ENCODE measurements at places on chromosomes 3 and 15.

GRCh38 chr15:49370782-49371181, 52.3 kb upstream of the FGF7 start:
- no peak for DNase-seq

GRCh38 chr15:60835974-60836373, 357.0 kb upstream of the ICE2 start:
- no peak for DNase-seq

- DNase-seq: no peak
Observed at GRCh38 chr3:81497572-81498251, 263.7 kb downstream of the GBE1 start.

- no peak for DNase-seq
Observed at GRCh38 chr3:3801494-3801841, 2.2 kb downstream of the LRRN1 start.
